CD14-positive monocyte (primary cell): ENCODE measurements at places on chromosomes 5 and 9. TPM values are rescaled to one million over a fixed set of nuclear protein-coding genes. Genes with fewer than 3 reads are reported as not detected.

Gene GABRP
- not detected for polyA plus RNA-seq

GRCh38 chr5:109045710-109046109 lies 298.0 kb downstream of the FER start:
- H3K36me3 ChIP-seq: no peaks in the 10 kb centered on the region
- no peak overlapping the region for H3K27ac ChIP-seq
- no peak for DNase-seq

DNA sequence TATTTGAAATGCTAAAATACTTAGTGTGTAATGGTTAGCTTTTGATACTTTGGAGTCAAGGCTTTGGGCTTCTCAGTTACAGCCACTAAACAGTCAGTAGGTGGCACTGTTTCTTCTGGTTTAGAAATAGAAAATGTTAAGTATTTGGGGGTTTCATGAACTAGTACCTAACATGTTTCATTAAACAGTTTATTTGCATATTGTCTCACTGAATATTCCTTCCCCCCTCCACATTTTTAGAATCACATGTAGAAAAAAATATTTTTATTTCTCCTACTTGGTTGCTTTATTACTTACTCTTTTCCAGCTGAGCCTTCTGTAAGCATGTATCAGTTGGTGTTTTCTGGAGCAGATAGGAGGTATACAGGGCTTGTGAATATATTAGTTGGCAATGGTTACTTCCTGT lies 48.0 kb downstream of the IPO11 start:
- no peak overlapping the region for H3K27ac ChIP-seq
- peak; percentile 16 for DNase-seq
- H3K36me3 ChIP-seq: peaks cover 14% of the 10 kb centered on the region
- no peak overlapping the region for H3K4me3 ChIP-seq

Gene MYMK
- polyA plus RNA-seq: not detected

GRCh38 chr5:60386436-60387050 lies 313.4 kb downstream of the DEPDC1B start:
- no peak overlapping the region for H3K4me3 ChIP-seq
- H3K27ac ChIP-seq: no peak overlapping the region
- H3K36me3 ChIP-seq: no peaks in the 10 kb centered on the region
- no peaks in the 10 kb centered on the region for H3K27me3 ChIP-seq
- H3K4me1 ChIP-seq: no peaks in the 10 kb centered on the region

DNA sequence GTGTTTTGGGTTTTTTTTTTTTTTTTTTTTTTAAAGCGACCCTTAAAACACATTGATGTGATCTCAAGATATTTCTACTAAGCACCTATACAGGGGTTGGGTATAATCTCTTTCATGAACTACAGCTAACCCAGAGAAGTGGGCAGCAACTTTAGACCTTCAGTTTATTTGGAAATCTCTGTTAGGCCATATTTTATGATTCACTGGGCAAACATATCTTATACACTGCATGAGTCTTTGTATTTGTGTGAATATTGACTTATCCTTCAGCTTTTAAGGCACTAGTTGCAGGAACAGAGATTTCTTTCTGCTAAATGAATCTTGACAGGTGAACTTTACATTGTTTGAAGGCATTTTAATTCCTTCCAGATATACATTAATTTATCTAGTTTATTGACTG lies 194.4 kb downstream of the ARRDC3 start:
- H3K36me3 ChIP-seq: no peaks in the 10 kb centered on the region
- H3K27ac ChIP-seq: no peak overlapping the region
- peaks cover 66% of the 10 kb centered on the region for H3K4me1 ChIP-seq

DNA sequence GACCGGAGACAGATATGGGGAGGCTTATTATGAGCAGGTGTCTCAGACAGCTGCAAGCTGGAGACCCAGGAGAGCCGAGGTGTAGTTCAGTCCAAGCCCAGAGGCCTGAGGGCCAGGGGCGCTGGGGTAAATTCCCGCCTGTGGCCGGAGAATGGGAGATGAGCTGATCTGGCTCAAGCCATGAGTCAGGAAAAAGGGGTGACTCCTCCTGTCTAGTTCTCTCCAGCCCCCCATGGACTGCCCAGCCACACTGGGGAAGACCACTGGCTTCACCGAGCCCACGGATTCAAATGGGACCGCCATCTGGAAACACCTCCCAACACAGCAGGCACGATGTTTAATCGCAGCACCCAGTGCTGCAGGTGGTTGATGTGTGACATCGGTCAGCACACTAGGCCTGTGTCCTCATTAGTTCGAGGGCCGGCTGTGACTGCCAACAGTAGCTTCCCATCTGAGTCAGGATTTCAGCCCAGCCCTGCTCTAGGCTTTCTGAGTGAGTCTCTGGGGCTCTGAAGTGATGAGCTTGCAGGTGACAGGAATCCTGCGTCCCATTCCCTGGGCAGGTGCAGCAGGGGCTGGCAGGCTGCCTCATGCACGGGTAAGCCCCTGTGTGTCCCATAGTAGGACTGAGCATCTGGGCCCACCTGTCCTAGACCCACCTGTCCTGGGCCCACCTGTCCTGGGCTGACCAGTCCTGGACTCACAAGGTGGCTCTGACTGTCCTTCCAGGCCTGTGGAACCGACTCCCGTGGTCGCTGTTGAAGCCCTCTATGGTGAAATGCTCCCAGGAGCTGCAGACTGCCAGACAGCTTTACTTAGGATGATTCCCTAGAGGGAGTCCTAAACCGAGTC lies 49.7 kb downstream of the AHRR start:
- no peak overlapping the region for H3K4me3 ChIP-seq
- H3K27me3 ChIP-seq: peaks cover 42% of the 10 kb centered on the region
- no peaks in the 10 kb centered on the region for H3K36me3 ChIP-seq

Gene CCDC107
- polyA plus RNA-seq: 32.6 TPM

DNA sequence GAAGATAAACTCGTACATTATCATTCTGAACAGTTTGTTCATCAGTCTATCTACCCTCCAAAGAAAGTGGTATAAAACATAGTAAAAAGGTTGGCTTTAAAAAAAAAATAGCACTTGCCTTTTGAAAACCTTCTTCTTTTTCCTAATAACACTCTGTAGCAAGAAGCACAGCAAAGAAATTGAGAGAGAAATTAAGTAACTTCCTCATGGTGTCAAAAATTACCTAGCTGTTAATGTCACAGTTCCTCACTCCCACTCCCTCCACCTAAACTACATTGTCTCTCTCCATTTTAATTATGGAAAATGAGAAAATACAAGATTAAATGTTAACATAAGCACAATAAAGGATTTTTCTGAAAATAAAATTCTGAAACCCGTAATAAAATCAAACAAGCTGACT lies 72.2 kb downstream of the CERT1 start:
- no peaks in the 10 kb centered on the region for H3K36me3 ChIP-seq
- peak; percentile 13 for DNase-seq
- H3K27me3 ChIP-seq: no peaks in the 10 kb centered on the region
- no peak overlapping the region for H3K4me3 ChIP-seq
- no peaks in the 10 kb centered on the region for H3K4me1 ChIP-seq
- peak overlapping the region; percentile 51 for H3K27ac ChIP-seq

DNA sequence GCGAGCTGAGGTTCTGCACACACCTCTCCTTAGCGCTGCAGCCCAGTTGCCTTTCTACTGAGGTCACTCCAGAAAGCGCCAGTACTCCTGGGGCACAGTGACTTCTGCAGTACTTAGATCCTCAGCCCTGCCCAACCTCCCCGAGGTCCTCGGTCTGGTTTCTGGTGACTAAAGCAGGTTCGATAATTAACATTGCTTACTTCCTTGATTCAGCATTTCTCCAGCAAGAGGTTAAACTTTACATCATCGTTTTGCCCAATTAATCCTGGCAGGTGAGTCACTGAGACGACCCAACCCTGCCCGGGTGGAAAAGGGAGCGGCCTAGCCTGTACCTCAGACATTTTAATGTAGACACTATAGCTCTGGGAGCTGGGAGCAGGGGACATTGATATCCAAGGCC lies 77.6 kb downstream of the PLAC8L1 start:
- H3K27ac ChIP-seq: no peak overlapping the region
- H3K4me3 ChIP-seq: no peak overlapping the region
- no peak for DNase-seq
- H3K36me3 ChIP-seq: no peaks in the 10 kb centered on the region

Gene C1QTNF3
- polyA plus RNA-seq: not detected

Gene SLC25A2
- polyA plus RNA-seq: not detected

- no peak for DNase-seq
- H3K36me3 ChIP-seq: no peaks in the 10 kb centered on the region
- no peaks in the 10 kb centered on the region for H3K4me1 ChIP-seq
- H3K27me3 ChIP-seq: no peaks in the 10 kb centered on the region
- no peak overlapping the region for H3K27ac ChIP-seq
Observed at GRCh38 chr5:97838214-97838613, 655.2 kb upstream of the RIOK2 start.

Gene ZFP37
- 0.13 TPM for polyA plus RNA-seq

Gene SPOCK1
- 2.1 TPM for polyA plus RNA-seq

DNA sequence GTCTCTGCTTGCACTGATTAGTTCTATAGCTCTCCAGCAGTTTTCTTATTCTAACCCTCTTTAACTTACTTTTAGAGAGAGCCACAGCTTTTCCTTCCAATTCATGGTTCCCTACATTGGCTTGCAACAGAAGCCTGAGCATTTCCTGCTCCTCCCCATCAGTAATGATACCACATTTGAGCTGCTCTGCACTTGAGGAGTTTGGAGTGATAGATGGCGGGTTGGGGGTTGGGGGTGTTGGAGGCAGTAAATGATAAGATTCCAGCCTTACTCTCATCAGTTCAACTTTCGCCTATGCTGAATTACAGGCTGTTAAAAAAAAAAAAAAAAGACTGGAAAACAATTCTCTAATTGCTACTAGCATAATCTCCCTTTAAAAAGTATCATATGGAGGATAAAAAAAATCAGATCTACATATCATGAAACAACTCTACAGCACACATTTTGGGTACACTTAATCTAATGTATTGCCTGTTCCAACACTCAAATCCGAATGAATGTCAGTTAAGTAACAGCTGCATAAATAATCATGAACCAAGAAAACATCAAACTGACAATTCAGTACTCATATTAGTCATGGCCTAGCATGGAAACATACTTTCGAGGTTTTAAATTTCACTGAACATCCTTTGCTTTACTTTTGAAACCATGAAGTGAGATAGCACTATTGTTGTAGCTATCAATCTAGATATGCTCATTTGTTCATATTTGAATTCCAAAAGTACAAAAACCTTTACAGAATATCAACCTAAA lies 224.7 kb downstream of the NFIB start:
- H3K27ac ChIP-seq: no peak overlapping the region
- H3K4me1 ChIP-seq: no peaks in the 10 kb centered on the region
- DNase-seq: no peak

DNA sequence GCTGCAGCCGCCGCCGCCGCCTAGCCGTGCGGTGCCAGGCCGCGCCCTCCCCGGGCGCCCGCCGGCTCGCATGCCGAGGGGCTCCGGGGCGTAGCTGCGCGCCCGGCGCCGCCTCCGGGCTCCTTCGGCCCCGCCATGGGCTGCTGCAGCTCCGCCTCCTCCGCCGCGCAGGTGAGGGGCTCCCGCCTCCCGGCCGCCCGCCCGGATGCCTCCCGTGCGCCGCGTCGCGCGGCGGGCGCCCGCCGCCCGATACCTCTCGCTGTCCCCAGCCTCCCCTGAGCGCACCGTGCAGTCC lies 230 bp downstream of the SLC44A1 start:
- H3K4me1 ChIP-seq: peaks cover 15% of the 10 kb centered on the region
- peak overlapping the region; percentile 83 for H3K27ac ChIP-seq
- H3K27me3 ChIP-seq: no peaks in the 10 kb centered on the region
- no peaks in the 10 kb centered on the region for H3K36me3 ChIP-seq
- DNase-seq: no peak
- H3K4me3 ChIP-seq: peak overlapping the region; percentile 92

GRCh38 chr5:119333421-119333851 lies 22.4 kb upstream of the TNFAIP8 start:
- DNase-seq: no peak
- H3K4me1 ChIP-seq: peaks cover 62% of the 10 kb centered on the region
- H3K36me3 ChIP-seq: no peaks in the 10 kb centered on the region

- H3K4me3 ChIP-seq: no peak overlapping the region
- peak; percentile 75 for DNase-seq
- no peak overlapping the region for H3K27ac ChIP-seq
- peaks cover 5% of the 10 kb centered on the region for H3K4me1 ChIP-seq
- H3K27me3 ChIP-seq: no peaks in the 10 kb centered on the region
Observed at GRCh38 chr5:178279723-178280438, 47.3 kb upstream of the PHYKPL start.

DNA sequence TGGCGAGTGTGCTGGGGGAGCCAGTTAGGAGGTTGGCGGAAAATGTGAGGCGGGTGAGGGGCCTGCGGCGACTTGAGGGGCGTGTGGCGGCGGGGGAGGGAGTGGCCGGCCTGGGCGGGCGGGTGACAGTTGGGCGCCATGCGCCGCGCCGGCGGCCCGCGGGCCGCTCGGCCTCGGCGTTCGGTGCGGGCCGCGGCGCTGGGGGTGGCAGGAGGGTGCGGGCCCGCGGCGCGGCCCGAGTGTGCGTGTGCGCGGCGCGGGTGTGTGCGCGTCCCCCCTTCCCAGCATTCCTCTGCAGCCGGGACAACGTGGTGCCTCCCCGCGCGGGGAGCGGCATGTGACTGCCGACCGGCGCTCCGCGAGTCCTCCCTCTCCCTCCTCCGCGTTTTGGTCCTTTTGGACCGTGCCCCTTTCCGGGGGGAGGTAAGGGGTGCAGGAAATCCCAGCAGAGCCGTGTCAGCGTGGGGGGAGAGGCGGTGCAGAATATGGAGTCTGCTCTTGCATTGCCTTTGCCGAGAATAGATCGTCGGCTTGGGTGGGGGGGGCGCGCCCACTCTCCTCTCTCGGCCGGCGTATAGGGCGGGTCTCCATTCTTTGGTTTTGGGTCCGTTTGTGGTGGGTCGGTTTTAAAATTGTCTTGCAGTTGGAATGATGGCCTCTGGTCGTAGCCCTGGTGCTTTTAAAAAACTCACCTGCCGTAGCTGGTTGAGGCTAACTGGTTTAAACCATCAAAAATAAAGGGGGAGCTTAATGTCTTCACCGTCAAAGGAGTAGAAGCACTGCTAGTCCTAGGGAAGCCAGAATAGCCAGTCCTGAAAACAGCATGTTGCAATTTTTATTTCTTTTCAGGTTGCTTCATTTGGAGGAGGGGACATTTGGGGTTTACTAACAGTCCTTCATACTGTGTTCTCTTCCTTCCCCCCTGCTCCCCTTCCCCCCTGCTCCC lies 2.0 kb downstream of the LARP1 start:
- peak overlapping the region; percentile 96 for H3K4me3 ChIP-seq
- H3K27ac ChIP-seq: peak overlapping the region; percentile 94
- H3K27me3 ChIP-seq: no peaks in the 10 kb centered on the region
- H3K4me1 ChIP-seq: peaks cover 41% of the 10 kb centered on the region

DNA sequence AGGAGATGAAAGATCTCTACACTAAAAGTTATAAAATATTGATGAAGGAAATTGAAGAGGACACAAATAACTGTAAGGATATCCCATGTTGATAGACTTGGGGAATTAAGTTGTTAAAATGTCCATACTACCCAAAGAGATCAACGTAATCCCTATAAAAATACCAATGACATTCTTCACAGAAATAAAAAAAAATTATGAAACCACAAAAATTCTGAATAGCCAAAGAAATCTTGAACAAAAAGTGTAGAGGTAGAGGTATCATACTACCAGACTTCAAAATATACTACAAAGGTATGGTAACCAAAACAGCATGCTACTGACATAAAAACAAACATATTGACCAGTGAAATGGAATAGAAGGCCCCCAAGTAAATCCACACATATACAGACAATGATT lies 71.5 kb upstream of the ELL2 start:
- no peaks in the 10 kb centered on the region for H3K4me1 ChIP-seq
- H3K36me3 ChIP-seq: no peaks in the 10 kb centered on the region
- no peak overlapping the region for H3K4me3 ChIP-seq
- no peak overlapping the region for H3K27ac ChIP-seq
